ENCODE measurements at places on chromosomes 12 and 14. TPM values are rescaled to one million over a fixed set of nuclear protein-coding genes. Genes with fewer than 3 reads are reported as not detected.

Gene KCNMB4
- total RNA-seq, result 9.2 TPM

Gene SLC38A2
- 799 TPM for total RNA-seq

Gene TRHDE
- total RNA-seq, result not detected

Gene FZD10
- not detected for total RNA-seq

Gene ZDHHC22
- not detected for total RNA-seq

Gene COCH
- 1.3 TPM for total RNA-seq

Gene GLIPR1L1
- total RNA-seq, result not detected

Gene ENDOU
- 0.18 TPM for total RNA-seq

Gene TMEM63C
- not detected for total RNA-seq

Gene RNASE7
- not detected for total RNA-seq

Gene HOXC6
- total RNA-seq, result not detected

Gene KIF26A
- 0.32 TPM for total RNA-seq

Gene TCTN1
- 42.6 TPM for total RNA-seq

Gene LRIG3
- 15.1 TPM for total RNA-seq

Gene LACRT
- total RNA-seq, result not detected

Gene HOXC12
- not detected for total RNA-seq

Gene STXBP6
- total RNA-seq, result 29.5 TPM

Gene SLIRP
- total RNA-seq, result 264 TPM

Gene FOXG1
- total RNA-seq, result not detected

Gene GDF3
- not detected for total RNA-seq

Gene MGP
- total RNA-seq, result 259 TPM

All from cardiac atrium fibroblast (primary cell).